ENCODE measurements at places on chromosomes 1 and 21.

- no peak for DNase-seq
Observed at GRCh38 chr1:87706203-87706602, 377.5 kb downstream of the LMO4 start.

GRCh38 chr1:106907795-106908194, 148.7 kb upstream of the PRMT6 start:
- no peak for DNase-seq

- DNase-seq = peak; percentile 73
Observed at GRCh38 chr1:21324368-21325141, 34.3 kb upstream of the ECE1 start.

GRCh38 chr21:28454564-28455252, 538.0 kb downstream of the LTN1 start:
- no peak for DNase-seq

DNA sequence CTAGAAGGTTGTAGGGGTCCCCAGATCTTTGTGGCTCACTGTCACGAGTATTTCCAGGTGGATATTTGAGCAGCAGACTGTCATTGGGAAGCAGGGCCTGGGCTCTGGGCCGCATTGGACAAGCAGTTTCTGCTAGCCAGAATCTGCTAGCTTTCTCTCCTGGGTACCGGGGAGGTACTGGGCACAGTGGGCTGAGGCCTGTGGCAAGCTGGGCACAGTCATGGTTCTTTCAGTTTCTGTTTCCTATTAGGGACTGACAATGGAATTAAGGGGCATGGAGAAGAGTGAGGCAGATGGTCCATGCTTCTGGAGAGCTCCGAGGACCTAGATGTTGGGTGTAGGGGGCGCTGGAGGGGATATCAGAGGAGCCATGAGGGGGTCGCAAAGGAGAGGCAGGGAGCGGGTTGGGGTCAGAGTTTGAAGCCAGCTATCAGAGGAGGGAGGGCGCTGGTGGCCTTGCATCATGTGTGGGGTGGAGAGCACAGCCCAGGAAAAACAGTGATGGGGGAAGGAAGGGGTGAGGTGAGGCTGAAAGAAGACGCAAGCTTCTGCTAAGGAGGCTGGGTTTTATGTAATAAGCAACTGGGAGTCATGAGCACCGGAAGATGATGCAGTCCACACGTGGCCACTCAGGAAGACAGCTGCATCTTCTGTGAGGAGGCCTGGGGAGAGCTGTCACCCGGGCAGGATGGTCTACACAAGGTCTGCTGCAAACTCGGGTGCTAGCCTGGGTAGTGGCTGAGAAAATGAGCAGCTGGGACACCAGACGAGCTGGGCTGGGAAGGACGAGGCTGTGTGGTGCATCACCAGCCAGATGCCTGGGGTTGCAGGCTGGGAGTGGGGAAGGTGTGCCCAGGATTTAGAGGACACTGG, 72.7 kb downstream of the IER5 start:
- DNase-seq = no peak

DNA sequence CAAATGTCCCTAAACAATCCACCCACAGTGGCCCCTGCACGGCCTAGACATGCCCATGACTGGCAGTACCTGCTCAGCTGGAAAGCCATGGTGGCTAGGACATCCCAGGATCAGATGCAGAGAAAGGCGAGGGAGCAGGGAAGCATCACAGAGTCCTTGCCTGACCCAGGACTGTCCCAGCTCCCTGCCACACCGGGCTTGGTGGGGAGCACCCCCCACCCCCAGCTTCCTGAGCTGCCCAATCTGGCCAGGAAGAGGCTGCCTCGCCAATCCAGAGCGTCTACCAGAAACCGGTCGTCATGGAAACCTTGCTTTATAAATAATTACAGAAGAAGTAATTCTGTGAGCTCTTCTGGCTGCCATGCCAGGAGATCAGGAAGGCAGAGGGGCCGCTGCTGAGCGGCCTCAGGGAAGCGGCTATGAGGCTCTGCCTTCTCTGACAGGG, 34.8 kb downstream of the ACOT7 start:
- DNase-seq = no peak

DNA sequence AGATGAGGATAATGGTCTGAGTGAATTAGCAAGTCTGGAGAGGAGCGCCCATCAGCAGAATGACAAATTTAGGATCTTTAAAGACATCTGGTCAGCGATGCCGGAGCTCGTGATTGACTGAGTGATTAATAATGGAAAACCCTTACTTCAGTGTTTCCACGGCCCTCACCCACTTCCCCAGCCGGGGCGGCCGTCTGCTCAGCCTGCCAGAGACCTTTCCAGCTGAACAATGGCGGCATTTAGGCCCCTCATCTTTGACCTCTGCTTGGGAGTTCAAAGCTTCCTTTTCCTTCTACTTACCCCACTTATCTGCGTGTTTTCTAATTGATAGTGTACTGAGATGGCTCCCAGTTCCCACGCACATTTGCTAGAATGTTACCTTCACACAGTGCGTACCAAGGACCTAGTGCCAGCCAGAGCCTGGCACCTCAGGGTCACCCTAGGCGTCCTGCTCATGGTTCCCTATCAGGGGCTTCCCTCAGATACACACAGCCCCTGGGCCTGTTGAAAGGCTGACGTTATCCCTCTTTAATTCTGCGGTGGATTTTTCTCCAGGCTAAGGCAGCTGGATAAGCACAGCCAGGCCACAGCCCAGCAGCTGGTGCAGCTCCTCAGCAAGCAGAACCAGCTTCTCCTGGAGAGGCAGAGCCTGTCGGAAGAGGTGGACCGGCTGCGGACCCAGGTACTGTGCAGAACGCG, 232.8 kb downstream of the SDCCAG8 start:
- DNase-seq = no peak

GRCh38 chr1:16927256-16927655, 5.5 kb downstream of the CROCC start:
- no peak for DNase-seq

DNA sequence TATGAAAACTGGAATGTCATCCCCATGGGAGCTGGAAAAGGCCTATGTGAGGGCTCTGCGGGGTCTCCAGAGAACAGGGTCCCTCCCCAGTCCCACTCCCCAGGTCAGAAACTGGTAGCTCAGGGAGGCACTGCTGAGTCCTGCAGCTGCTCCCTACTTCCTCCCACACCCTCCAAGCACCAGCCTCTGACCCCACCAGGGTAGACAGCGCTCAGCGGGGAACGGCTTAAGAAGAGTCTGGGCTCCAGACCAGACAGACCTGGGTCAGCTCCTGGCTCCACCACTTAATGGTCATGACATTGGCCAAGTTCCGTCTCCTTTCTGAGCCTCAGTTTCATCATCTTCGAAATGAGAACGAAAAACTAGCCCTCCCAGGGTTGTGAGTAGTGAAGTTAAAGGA, 7.2 kb downstream of the LRP8 start:
- DNase-seq = no peak

DNA sequence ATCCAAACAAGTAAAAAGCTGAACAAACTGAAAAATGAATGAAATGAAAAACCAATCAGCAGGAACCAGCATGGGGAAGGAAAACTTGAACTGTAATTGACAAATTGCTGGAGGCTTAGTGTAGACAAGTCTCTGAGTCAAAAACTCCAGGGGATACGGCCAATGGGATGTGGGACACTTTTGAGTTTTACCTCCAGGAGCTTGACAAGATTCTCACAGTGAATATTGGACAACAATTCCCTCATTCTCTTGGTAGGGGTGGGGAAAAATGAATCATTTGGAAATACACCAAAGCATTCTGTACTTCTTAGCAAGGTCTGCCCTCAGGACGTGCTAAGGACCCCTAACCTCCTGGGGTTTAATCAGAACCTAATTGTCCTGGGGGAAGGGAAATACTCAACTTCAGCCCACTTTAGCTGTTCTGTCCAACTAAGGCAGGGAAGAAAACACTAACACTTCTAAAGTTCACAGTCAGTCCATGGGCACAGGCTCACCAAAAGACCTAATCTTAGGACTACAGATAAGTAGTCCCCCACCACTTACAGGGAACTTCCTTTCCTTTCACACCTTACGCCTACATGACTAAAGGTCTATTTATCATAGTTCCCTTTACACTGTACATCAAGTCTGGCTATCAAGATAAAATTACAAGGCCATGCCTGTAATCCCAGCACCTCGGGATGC, 60.7 kb upstream of the CDC42BPA start:
- DNase-seq = no peak

DNA sequence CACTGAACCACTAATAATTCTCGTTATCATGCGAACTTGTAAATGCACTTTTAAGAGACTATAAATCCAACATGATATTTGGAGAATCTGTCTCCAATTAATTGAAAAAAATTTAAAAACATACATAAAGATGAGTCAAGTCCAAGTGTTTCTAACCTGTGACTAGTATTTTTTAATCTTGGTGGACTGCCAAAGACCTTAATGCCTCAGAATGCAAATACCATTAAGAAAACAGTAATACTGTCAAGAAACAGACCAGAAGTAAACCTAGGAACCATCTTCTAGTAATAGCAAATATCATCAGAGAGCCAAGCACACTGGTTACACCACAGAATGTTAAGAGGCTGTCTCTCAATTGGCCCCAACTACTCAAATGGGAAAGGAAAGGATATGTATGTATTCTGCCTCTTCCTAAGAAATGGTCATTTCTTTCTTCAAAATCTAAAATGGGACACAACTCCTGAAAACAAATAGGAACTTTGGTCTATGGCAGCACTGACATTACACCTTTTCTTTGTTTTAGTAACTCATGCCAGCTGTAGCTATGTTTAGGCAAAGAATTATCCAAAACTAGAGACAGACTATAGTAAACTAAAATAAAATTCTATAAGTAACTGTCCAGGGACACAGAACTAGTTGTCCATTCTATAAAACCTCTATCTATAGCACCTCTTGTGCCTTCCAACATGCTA, 15.8 kb downstream of the SCYL3 start:
- no peak for DNase-seq

DNA sequence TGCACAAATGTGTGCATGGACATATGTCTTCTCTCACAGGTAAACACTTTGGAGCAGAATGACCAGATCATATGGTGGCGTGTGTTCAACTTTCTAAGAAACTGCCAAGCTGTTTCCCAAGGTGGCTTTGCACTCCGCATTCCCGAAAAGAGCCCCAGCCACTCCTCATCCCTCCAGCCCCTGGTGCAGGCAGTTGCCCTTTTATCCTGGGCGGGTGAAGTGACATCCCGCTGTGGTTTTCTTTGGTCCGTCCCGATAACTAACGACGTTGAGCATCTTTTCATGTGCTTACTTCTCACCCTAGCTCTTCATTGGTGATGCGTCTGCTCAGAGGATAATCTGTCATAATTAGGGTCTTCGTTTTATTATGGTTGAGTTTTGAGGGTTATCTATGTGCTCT, 612.5 kb downstream of the MATN1 start:
- DNase-seq = no peak

- no peak for DNase-seq
Observed at GRCh38 chr1:191869790-191870312, 288.4 kb upstream of the RGS18 start.

DNA sequence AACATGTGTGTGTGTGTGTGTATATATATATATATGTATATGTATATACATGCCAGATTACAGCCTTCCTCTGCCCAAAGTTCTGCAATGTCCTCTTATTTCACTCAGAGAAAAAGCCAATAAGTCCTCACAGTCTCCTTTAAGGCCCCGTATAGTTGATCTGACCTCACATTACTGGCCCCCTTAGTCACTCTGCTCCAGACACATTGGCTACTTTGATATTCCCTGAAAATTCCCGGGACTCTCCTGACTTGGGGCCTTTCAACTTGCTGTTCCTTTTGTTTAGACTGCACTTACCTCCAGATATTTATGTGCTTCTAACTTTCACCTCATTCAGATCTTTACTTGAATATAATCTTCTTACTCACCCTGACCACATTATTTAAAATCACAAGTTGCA, 4.2 kb upstream of the BSDC1 start:
- no peak for DNase-seq

DNA sequence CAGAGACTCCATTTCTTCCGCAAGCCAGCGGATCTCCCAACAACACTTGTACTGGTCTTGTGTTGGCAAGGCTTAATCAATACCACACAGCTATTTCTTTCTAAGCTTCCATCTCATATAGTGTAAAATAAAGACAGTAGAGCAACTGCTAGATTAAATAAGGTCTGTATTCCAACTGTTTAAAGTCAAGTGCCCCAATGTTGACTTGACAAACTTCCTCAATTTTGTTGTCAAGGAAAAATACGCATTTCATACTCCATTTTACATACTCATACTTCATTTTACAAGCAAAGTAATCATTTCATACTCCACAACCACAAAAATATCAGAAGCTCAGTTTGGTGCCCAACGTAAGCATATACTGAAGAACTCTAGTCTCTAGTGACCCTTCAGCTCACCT, 143.0 kb downstream of the RERE start:
- no peak for DNase-seq

- DNase-seq = no peak
Observed at GRCh38 chr1:77121503-77121902, 97.7 kb downstream of the PIGK start.

- DNase-seq = no peak
Observed at GRCh38 chr1:84108900-84109578, 35.0 kb upstream of the PRKACB start.

DNA sequence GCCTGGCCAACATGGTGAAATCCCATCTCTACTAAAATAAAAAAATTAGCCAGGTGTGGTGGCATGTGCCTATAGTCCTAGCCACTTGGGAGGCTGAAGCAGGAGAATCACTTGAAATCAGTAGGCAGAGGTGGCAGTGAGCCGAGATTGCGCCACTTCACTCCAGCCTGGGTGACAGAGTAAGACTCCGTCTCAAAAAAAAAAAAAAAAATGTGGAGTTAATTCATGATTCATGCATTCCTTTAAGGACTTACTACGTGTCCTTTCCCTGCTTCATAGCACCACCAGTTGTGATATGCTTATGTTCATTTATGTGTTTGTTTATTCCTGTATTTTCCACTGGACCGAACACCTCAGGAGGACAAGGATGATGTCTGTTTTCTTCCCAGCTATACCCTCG, 12.7 kb upstream of the PRELP start:
- DNase-seq = no peak

DNA sequence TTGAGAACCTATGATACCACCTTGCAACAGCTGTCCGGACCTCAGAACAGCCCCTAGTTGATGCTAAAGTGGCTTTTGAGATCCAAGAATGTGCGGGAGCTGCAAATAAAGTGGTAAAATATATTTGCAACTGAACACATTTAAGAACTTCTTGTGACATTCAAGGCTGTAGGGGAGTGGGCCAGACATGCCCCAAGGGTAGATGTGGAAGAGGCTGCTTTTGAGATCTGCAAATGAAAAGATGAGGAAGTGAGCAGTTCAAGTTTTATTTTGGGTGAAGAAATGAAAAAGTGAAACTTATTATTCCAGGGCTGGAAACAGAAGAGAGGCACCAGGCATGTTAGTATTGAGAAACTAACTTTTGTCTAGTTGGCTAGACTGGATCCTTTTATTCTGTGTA, 359.5 kb upstream of the PLXNA2 start:
- no peak for DNase-seq

- DNase-seq = no peak
Observed at GRCh38 chr1:100613817-100614559, 76.0 kb downstream of the GPR88 start.

GRCh38 chr21:38413958-38414548, 84.2 kb downstream of the ERG start:
- no peak for DNase-seq

GRCh38 chr1:242017580-242018233, 18.8 kb upstream of the MAP1LC3C start:
- DNase-seq = no peak
